ENCODE measurements at places on chromosomes 4 and X.

DNA sequence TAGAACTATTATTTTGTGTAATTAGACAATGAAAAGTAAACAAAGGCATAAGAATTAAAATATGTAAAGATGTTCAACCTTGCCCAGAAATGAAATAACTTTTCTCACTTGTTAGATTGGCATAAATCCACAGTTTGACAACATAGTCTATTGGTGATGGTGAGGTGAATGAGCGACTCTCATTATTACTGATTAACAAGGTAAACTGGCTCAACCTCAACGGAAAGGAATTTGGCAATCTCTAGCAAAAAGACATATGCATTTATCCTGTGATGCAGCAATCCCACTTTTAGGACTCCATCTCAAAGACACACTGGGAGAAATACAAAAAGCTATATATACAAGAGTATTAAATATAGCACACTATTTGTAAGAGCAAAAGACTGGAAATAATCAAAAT lies 22.3 kb downstream of the UBA6 start:
- DNase-seq: no peak

GRCh38 chr4:120472447-120473131 lies 405.9 kb upstream of the MAD2L1 start:
- no peak for DNase-seq

GRCh38 chr4:107283587-107284559 lies 247.8 kb upstream of the DKK2 start:
- DNase-seq: no peak

- DNase-seq: no peak
These were observed 393.8 kb upstream of the GNPDA2 start for GRCh38 chr4:45120163-45120562.

Data from stimulated activated CD8-positive, alpha-beta memory T cell treated with anti-CD3 and anti-CD28 coated beads, Interleukin-15, amount 100 ng/mL, for 4 hours (primary cell).